COLO829 (cell line): ENCODE measurements at places on chromosomes 2 and 18.

DNA sequence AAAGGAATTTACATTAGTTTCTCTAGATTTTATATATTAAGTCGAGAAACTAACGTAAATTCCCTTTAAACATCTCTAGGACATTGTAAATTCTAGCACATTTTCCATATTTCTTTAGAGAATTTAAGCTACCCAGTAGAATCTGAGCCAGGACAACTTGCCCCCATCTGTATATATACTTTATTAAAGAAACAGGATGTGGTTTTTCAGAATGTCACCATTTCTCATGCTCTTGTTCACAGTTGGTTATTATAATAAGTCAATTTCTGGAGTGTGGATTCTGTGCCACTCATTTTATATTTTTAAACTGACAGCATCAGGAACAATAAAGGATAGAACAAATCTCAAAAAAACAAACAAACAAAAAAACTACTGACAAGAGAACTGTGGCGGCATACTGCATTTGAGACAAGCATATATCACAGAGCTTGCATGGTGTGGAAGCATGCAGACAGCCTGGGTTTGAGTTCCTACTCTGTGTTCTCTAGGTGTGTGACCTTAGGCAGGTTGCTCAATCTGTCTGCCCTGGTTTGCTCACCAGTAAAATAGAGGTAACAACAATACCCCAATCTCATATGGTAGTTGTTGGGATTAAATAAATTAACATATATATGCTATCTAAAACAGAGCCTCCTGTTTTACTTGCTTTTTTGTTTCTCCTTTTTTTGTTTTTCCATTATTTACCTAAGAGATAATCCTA, 61.4 kb upstream of the DNER start:
- DNase-seq = no peak

DNA sequence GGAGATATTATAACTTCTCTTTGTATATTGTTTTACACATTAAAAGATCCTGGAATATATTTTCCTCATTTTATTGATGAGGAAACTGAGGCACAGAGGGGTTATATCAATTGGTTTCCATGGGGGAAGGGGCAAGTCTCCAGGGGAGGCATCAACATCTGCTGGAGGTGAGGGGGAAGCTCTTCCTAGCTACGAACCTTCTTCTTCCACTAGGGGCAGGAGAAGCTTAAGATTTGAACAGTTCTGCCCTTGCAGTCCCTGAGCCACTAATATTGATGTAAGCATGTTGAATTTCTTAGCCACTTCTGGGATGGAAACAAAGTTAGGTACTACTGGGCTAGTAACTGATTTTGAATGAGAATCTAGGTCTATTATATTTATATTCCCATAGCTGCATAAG, 140.1 kb upstream of the AQP4 start:
- DNase-seq = peak; percentile 8

DNA sequence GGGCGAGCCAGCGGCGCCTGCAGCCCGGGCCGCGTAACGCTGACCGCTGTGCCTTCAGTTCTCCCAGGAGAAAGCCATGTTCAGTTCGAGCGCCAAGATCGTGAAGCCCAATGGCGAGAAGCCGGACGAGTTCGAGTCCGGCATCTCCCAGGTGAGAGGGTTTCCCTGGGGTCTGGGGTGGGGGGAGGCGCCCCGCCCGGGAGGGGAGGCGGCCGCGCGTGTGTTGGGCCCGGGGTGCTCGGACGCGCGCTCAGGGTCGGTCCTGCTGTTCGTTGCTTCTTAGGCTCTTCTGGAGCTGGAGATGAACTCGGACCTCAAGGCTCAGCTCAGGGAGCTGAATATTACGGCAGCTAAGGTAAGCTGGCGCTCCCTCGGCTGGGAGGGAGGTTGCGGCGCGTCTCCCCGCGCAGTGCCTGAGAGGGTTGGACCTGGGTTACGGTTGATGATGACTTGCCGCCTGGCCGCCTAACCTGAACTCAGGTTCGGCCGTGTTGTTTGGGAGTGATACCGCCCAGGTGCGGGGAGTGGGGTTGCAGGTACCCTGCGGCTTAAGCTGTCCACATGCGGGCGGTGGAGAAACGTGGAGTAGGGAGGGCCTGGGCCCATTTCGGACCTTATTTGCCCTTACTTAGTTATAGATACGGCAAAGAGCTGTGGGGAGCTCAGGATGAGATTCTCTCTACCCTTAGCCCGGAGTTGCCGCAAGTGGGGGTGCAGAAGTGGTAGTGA, 638 bp downstream of the RPS7 start:
- DNase-seq = no peak

DNA sequence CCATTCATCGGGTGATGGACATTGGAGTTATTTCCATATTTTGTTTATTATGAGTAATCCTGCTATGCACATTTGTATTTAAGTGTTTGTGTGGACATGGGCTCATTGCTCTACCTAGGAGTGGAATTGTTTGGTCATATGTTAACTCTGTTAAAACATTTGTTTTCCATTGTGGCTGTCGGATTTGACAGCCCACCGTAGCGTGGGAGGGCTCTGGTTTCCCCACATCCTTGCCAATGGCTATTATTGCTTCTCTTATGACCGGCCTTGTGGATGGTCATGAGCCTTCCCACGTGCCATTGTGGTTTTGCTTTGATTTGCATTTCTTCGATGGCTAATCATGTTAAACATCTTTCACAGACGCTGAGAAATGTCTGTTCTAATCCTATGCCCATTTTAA, 92.0 kb downstream of the ZNF236 start:
- no peak for DNase-seq

DNA sequence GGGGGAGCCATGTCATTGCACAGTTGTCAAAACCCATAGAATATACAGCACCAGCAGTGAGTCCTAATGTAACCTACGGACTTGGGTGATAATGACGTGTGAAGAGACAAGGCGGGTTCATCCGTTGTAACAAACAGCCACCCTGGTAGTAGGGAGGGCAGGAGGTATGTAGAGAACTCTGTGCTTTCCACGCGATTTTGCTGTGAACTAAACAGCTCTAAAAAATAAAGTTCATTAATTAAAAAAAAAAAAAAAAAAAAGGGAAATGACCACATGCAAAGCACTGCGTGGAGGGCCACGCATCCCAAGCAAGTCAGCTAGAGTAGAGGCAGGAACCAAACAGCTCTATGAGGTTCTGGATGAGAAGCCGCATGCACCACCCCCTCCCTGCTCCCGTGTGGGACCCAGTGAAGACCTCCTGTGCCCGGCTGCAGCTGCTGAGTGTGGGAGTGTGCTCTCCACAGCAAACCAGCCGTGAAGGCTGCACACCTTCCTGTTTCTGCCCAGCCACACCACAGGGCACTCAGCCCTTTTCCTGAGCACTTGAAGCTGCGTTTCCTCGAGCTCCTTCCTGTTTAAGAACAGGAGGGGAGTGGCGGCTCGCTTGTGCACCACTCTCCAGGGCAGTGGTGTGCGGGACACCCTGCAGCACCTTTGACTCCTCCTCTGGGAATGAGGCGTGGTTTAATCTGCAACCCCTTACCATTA, 65.6 kb downstream of the ODC1 start:
- DNase-seq = no peak
